Stimulated activated CD4-positive, alpha-beta T cell treated with anti-CD3 and anti-CD28 coated beads, Interleukin-4, amount 100 ng/mL, for 48 hours (primary cell): ENCODE measurements at places on chromosomes 1 and 21.

- no peak for DNase-seq
Measured at GRCh38 chr1:180734366-180734765, 102.5 kb downstream of the XPR1 start.

DNA sequence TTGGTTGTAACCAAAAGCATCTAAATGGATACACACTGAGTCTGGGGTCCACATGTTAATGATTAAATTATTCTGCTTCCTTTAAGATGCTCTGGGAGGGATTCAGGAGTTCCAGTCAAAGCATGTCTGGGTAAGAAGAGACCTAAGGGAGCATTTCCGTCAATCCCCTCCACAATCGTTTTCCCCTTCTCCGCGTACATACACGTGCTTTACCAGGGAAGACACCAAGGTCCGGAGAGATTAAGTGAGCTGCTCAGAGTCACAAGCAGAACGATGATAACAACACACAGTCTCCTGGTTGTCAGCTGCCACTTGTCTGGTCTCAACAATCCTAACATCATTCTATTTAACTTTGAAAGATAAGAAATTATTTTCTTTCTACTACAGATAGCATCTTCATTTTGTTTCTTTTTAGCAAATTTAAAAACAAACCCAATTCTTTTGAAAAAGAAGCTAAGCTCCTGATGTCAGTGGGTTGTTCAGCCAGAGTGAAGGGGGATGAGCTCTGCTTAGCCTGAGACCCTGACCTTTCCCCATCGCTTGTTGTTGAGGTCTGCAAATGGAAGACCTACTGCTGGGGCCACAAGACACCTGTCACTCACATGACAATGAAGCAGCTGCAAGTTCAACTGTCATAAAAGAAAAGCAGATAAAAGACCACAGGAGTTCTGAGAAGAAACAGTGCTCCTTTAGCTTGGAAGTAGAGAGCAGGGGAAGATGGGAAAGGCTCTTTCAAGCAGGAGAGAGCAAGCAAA, 4.5 kb downstream of the PAFAH2 start:
- no peak for DNase-seq

GRCh38 chr1:63892632-63893395, 119.0 kb downstream of the ROR1 start:
- no peak for DNase-seq

- DNase-seq = no peak
Measured at GRCh38 chr1:20321573-20321972, 30.9 kb downstream of the VWA5B1 start.

DNA sequence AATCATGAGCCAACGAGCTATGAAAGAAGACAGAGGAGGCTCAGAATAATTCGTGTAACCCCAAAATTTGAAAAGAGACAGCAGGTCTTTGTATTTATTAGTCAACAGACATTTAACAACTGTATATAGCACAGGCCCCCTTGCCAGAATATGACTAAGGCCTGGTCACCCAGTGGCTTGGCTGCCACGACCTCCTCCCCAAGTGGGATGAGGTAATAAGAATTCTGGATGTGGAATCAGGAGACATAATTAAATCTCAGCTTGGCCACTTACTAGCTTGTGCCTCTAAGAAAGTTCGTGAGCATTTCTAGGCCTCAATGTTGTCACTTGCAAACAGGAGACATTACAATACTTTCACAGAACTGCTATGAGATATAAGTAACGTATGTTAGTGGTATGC, 134.2 kb upstream of the TNFSF4 start:
- no peak for DNase-seq

DNA sequence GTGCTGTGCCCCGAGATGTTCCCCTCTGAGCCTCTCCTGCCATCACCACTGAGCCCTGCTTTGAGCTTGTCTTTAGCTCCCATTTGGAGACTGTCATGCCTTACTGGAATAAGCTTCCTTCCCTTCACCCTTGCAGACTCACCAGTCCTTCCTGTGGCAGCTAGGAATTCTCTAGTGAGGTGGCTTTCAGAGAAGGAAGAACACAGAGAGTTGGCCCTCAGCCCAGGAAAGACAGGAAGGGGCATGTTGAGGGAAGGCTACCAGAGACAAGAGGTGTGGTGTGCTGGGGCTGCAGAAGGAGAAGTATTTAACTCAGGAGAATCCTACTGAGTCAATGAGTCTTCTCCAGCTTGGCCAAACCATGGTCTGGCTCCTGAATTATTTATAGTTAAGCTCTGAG, 76.3 kb downstream of the UCK2 start:
- no peak for DNase-seq

DNA sequence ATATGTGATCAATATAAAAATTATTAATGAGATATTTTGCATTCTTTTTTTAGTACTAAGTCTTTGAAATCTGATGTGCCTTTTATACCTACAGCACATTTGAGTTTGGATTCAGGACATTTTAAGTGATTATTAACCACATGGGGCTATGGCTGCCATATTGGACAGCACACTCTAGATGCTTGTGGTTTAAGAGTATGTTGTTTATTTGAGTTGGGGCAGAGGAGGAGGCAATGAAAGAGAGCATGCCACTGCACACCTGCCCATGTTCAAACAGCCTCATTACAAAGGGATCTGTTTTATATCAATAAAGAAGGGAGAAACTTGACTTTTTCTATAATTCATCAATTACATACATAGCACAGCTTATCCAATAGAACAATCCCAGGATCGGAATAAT, 99.4 kb upstream of the EDEM3 start:
- DNase-seq = no peak

DNA sequence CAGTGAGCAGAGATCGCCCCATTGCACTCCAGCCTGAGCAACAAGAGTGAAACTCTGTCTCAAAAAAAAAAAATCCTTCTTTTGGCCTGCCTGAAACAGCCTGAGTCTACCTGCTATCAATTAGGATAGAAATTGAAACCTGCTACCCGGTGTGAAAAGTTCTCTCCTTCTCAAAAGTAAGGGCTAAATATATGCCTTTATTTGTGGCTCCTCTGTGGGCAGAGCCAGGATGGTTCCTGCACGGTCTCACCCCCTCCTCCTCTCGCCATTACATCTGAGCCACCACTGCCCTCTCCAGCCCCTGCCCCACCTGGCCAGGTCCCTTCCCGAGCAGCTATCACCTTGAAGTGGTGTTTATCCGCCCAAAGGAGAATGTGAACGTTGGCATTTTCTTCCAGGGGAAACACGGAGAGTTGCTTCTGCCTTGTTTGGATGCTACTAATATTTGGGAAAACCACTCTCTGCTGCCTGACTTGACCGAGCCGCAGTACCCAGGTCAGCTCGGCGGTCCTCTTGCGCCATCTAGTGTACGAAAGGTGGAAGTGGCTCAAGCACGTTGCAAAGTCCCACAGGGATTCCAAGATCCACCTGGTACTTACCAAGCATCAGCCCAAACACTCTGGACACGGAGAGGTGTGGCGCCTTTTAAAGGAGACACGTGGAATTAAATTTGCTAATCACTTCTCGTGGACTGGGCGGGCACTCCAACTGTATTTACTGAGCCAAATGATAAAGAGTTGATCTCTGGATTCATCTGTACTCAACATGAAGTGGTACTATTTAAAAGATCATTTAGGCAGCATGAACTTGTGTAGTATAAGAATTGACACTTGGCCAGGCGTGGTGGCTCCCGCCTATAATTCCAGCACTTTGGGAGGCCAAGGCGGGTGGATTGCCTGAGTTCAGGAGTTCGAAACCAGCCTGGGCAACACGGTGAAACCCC, 31.9 kb downstream of the SETD4 start:
- DNase-seq = peak; percentile 38

DNA sequence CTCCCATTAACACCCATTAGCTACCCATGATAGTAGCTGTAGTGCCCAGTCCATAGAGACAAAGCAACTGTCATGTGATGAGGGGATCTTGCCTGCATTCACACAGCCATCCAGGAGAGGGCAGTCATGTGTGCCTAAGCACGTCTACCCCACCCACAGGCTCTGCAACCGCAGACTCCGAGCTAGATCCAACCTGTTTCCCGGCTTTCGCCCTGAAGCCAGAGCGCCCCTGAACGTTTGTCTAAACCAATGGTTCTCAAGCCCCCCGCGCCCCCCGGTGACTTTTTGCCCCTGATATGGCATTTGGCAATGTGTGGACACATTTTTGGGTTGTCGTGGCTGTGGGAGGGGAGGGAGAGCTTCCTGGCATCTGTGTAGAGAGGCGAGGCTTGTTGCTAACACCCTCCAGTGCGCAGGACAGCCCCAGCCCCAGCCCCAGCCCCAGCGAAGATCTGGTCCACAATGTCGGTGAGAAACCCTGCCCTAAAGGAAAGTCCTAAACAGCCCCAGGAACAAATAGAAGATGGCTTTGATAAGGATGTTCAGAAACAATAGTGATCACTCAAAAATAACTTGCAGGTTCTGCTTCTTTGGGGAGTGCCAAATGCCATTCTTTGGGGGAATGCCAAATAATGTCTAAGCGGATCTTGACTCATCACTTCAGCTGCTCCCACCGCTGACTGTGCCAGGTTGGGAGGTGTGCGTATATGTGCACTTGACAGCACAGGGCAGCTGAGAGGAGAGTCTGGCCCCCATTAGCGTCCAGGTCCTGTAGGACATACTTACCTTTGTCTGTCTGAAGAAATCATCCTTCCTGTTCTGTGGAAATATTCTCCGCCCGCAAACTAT, 34.5 kb downstream of the SLC44A3 start:
- peak; percentile 69 for DNase-seq

- DNase-seq = no peak
Measured at GRCh38 chr1:101379950-101380349, 143.1 kb downstream of the S1PR1 start.

DNA sequence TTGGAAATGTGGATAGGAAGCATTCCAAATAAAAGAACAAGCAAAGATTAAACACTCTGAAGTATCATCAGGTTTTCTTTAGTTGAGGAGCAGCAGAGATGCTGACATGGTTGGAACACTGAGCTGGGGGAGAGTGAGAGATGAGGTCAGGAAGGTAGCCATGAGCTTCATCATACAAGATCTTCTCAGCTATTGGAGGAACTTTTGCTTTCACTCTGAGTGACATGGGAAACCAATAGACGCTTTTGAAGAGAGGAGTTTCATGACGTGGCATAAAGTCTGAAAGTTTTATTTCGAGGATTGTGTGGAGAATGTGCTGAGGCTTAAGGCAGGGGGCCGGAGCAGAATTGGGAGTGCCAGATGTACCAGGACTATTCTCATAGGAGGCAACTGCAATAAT, 616.2 kb upstream of the CAMK1G start:
- no peak for DNase-seq

DNA sequence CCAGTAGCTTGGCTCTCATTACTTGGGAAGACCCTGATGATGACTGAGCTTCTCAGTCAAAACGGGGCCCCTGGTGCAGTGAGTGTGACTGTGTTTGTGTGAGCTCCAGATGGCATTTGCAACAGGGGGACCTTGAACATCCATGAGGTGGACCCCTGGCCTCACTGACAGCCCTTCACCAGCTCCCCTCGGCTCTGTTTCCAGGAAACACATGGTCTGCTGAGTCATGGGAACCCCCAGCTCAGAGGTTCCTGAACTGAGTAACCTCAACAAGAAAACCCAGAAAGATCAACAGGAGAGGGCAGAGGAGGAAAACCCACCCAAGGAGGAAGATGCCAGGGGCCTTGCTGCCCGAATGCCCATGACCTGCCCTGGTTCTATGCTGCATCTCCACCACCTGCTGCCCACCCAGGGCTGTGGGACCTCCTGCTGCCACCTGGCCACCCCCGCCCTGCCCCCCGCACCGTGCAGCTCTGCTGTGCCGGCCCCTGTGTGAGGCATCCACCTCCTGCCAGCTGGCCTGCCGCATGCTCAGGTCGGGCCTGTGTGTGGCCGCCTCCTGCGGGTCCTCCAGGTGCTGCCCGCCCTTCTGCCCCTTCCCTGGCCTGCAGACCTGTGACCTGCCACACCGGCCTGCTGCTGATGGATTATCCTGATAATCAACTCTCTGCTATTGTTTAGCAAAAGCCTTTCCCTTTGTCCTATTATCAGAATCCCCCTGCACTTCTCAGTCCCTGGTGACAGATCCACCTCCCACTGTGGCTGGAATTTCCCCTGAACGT, 4.2 kb upstream of the KRTAP12-1 start:
- DNase-seq = no peak

- no peak for DNase-seq
Measured at GRCh38 chr1:160406131-160406968, 6.0 kb downstream of the VANGL2 start.

GRCh38 chr1:225767634-225768540, 9.7 kb upstream of the SRP9 start:
- DNase-seq = no peak

- DNase-seq = peak; percentile 94
Measured at GRCh38 chr21:29073222-29074006, at the start of gene CCT8. Gene CCT8, minus strand, starts transcription at chr21:29073648. Its CDS starts 58 bp downstream, at chr21:29073590.

DNA sequence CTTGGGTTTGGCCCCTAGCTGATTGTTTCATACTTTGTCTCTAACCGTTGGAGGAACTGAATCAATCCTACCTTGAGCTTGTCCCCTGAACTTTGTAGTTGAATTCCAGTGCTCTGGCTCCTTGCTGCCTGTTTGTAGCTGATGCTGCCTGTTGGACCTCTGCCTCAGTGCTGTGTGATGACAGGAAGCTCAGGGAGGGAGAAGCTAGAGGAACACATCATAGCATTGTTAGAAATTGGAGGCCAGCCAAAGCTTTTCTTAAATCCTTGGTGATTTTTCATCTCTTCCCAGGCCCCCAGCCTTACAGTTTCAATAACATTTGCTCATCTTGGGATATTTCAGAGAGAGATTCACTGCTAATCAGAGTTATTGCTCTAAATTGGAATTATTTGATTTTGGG, 34.0 kb downstream of the MACF1 start:
- DNase-seq = no peak

GRCh38 chr21:38804789-38805327, 871 bp upstream of the ETS2 start:
- no peak for DNase-seq

DNA sequence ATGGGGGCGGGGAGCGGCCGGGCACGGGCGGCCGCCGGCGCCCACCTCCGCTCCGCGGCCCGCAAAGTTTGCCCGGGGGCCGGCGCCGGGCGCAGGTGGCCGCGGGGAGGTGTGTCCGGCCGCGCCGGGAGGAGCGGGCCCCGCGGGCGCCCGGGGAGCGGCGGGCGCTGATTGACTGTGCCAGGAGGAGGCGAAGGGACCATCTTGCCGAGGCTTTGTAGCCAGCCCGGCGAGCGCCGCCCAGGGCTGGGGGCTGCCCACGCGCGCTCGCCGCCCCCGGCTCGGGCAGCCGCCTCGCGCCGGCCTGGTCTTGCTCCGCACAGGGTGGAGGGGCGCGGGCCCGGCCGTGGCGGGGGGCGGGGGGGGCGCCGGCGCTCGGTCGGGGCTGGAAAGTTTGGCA, 432 bp downstream of the EPHB2 start:
- no peak for DNase-seq

- DNase-seq = no peak
Measured at GRCh38 chr1:30188999-30189398, 534.4 kb downstream of the MATN1 start.

GRCh38 chr1:86378813-86379212, 17.3 kb downstream of the ODF2L start:
- DNase-seq = no peak

- no peak for DNase-seq
Measured at GRCh38 chr1:242634732-242635131, 110.2 kb upstream of the PLD5 start.
